ENCODE measurements at places on chromosomes 6 and 20.

DNA sequence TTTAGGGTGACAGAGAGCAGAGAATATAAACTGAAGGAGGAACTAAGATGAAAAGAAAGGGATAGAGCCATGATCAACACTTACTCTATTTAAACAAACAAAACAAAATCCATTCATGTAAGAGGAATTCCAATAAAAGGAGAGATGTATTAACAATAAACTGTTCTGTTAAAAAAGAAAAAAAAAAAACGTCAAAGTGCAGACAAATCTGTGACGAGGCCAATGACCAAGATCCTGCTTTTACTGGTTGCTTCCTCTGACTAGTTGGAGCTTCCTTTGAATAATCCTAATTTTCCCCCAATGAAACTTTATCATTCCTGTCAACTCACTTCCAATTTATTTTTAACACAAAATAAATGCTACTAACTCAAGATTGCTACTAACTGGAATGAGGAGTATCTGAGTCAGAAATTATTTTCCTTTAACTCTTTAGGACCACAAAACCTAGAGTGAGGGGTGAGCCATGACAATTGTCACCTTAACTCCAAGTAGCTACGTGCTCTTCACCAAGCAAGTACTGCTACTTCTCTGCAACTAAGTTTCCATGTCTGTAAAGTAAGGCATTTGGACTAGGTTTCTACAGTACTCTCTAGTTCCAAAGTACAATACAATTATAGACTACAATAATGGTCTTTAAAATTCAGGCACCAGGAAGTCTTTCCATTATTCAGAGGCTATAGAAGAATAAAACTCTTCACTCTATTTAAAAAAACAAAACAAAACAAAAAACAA is 152.0 kb downstream of the PTPRK start:
- no peak for DNase-seq

DNA sequence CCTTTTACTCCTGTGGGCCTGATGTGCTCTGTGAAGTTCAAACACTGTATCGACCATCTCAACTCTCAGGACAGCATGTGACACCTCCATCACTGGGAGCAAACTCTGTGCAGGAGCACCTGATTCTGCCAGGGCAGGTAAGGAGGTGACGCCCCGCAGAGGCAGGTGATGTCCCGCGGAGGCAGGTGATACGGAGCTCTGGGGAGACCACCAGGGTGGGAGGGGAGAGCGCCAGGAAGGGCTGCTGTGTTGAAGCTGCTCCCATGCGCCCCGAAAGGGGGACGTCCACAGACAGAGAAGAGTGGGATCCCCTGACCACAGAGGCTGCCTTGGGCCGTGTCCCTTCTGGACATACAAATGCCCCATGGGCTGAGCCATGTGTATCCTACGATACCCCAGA is 58.3 kb downstream of the DACT2 start:
- DNase-seq: no peak

DNA sequence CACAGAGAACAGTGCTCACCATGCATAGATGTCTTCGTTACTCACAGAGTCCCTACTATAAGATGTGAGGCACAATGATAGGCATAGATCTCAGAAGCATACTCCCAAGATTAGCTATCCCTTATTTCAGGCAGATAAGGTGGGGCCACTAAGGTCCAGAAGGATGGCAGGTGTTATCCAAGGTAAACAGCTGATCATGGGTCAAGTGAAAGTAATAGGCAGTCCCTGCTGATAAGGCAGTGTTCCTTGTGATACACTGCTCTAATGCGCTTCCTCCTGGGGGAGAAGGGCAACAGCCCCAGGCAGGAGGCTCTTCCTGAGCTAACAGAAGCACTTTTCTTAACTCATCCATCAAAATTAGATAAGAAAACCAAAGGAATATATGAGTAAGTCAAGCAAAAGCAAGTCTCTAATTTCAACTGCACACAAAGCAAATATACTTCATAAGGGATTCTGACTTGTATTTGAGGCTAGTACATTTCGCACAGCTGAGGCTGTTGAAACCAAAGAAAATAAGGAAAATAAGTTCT is 42.2 kb downstream of the METTL24 start:
- DNase-seq: no peak

GRCh38 chr20:56440346-56441007 is 27.9 kb upstream of the RTF2 start:
- DNase-seq: peak; percentile 35

- DNase-seq: no peak
These were observed 24.6 kb downstream of the MOCS1 start for GRCh38 chr6:39909701-39910100.

DNA sequence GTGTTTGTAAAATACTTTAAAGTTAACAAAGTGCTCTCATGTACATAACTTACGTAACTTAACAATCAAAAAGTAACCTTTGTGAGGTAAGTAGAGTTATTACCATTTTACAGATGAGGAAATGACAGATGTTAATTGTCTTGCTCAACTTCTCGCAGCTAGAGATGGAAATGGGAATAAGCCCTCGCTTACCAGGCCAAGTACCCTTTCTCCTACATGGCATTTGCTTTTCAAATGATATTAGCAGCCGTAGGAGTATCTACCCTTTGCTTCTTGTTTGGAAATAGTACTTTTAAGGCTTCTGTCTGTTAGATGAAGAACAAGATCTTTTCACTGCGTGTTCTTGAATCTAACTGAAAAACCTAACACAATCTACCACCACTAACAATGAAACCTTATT is 15.5 kb downstream of the STX11 start:
- DNase-seq: no peak

- DNase-seq: no peak
These were observed 175.1 kb downstream of the THBS2 start for GRCh38 chr6:169078399-169079145.

GRCh38 chr6:3036861-3037637 is 31.2 kb upstream of the RIPK1 start:
- DNase-seq: no peak

DNA sequence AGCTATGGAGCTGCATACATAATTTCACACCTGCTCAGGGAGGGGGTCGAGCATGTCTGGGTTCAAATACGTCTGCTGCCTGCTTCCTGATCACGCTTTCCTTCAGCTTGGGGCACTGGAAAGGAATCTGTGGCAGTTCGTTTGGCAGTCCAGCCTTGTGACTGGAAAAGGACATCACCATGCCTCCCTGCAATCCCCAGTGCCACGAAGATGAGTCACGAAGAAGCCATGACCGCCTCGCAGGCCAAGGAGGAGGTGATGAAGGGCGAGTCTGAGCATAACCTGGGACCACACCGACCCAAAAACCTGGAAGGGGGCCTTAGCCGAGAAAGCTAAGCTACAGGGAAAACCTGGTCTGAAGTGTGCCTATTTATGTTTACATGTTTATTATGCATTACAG is 13.1 kb downstream of the JAG1 start:
- no peak for DNase-seq

GRCh38 chr6:127630800-127631199 is 53.8 kb downstream of the C6orf58 start:
- DNase-seq: no peak

GRCh38 chr6:35082046-35082732 is 59.0 kb downstream of the TCP11 start:
- no peak for DNase-seq

DNA sequence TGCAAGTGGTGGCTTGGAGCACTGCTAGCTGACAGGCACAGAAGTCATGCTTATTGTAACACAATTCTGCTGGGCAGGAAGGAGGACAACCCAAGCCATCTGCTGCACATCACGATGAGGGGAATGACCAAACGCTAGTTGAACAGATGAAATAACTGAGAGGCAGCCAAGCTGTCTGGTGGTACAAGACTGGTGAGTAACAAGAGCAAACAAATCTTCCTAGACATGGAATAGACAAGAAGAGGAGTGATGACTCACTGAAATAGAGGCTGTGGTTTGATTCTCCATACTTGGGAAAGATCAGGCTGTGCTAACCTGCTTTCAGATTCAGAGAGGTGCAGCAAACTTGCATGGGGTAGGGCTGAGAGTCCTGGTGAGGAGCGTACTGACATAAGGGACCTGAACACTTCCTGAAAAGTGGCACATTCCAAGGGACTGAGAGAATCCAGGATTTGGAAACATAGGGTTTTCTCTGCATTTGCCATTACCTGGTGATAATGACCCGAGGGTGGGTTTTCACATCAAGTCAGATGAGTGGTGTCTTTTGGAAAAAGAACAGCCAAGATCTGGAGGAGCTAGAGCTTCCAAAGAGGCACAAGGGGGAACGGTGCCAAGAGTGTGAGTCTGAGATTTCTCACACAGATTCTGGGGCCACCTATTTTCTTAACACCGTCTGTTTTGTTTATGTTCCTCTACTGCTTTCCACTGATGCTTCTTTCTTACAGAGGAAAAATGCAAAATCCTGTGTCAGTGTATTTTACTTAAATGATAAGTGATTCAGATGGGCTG is 60.0 kb downstream of the PRL start:
- no peak for DNase-seq

DNA sequence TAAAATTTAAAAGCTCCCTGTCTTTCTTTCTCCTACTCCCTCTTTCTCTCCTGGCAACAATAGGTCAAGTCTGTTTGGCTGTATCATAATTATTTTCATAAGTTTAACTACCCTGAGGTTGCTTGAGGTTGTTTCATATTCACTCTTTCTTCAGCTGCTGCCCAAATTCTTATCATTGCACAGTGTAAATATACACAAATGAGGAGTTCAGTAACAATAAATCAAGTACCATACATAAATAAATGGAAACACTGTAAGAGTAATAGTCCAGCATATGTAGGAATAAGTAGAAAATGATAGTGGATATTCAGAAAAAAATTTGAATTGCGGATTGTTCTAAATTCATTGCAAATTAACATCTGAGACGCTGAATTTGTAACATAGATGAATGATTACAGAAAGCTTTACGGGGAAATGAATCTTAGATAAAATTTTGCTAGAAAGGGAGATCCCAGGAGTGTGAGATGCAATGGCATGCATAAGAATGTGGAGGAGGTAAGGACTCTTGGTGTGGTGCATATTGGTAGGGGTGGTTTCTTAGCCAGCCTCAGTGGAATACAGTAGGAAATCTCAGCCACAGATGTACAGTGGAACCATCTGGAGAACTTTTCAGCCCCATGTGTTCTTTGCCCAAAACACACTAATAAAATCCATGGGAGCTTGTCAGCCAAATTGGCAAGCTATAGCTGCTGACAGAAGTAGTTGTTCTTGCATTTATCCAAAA is 480.7 kb downstream of the HTR1B start:
- DNase-seq: no peak

DNA sequence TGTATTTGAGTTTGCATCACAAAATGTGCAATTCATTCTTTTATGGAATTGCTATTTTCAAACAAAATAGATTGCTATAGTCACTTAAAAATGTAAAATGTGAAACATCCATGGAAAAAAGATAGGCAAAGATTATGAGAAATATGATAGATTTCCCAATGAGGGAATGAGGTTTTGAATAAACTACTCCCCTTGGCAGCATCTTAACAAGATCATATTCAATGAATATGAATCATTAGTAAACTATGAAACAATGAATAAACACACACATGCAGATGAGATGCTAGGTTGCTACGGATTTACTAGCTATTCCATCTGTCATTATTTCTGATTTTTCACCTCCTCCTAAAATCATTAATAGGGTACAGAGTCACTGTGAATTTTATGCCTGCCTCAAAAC is 401.8 kb downstream of the PHF3 start:
- DNase-seq: no peak

DNA sequence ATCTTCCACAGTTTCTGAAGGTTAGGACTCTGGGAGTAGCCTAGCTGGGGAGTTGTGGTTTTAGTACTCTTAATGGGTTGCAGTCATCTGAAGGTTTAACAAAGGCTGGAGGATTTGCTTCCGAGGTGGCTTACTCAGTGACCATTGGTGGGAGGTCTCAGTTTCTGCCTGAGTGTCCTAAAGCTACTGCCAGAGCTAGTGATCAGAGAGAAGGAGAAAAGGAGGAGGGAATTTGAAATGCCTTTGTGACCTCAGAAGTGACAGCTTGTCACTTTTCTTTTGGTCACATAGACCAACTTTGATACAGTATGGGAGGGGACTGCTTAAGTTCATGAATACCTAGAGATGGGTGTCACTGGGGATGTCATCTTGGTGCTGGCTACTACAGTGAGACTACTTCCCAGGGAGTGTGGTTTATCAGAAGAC is 41.3 kb downstream of the NCOA3 start:
- DNase-seq: no peak

DNA sequence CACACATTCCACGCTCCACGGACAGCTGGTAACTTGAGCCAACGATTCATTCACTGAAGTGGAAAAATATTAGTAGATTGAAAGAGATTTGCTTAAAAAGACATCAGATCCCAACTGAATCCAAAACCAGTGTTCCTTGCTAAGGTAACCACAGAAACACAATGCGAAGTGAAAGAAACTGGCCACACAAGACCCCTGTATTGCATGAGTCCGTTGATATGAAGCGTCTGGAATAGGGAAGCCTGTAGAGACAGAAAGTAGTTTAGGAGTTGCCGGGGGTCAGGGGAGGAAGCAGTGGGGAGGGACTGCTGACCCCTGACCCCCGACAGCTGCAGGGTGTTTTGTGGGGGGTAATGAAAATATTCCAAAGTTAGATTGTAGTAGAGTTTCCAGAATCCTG is 10.0 kb downstream of the PCK1 start:
- no peak for DNase-seq

GRCh38 chr6:6659600-6660327 is 71.2 kb downstream of the LY86 start:
- DNase-seq: no peak

DNA sequence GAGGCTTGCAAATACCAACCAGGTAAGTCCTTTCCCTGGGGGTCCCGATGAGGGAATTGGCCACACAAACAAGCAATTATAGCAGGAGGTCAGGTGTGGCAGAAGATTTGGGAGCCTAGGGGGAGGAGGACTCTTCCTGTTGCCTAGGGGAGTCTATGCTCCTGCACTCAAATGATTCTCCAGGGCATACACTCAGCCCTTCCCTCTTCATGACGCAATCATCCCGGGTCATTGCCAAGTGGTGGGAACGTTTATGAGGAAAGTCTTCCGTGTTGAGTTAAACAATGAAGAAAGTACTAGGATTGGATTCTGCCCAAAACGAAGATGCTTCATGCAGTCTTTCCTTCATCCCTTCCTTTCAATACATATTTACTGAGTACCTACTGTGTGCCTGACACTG is 186.5 kb upstream of the TSHZ2 start:
- DNase-seq: no peak

DNA sequence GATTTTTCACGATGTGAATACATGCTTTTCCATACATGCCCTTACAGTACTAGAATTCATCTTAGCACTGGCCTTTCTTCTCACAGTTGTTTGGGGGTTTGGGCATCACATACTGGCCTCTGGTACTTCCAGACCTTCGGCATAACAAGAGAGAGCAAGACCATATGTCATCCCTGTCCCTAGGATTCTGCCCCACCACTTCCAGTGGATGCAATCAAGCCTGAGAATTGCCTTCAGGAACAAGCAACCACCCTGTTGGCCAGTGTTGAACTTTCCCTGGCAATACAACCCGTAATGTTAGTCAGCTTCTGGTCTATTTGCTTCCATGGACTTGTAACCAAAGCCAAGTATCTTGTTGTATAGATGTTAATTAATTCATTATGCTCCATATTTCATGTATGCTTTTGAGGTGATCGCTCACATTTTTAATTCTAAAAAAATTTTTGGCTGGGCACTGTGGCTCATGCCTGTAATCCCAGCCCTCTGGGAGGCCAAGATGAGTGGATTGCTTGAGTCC is 15.4 kb upstream of the SLPI start:
- DNase-seq: no peak
